ENCODE measurements at places on chromosomes 1 and 21.

DNA sequence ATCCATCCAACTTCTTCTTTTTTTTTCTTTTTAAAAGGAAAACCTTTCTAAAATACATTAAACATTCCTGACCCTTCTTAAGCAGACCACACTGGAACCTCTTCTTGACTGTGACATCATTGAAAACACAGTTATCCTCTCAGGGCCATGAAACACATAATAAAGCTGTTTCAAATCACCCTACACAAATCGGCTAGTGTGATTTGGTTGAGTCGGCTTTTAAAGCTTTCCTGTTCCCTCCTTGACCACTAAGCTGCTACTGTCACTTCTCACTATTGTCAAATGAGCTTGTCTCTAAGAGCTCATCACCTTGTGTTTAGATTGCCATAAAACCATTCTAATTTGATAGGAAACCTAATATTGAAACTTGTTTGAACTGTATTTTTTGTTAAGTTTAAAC is 5.9 kb downstream of the USP24 start:
- no peak for DNase-seq

DNA sequence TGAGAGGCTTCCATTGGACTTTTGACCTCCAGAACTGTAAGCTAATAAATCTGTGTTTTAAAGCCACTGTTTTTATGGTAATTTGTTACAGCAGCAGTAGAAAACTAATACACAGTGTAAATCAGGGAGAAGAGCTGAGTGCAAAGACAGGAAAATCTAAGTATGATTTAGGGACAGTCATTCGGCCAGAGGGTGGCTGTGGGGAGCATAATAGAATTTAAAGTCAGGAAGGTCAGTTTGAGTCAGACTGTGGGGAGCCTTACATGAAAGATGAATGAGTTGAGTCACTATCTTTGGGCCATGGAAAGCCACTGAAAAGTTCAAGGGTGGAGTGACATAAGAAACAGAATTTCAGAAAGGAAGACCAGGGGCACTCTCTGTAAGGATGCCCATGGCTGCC is 52.4 kb upstream of the SSX2IP start:
- no peak for DNase-seq

DNA sequence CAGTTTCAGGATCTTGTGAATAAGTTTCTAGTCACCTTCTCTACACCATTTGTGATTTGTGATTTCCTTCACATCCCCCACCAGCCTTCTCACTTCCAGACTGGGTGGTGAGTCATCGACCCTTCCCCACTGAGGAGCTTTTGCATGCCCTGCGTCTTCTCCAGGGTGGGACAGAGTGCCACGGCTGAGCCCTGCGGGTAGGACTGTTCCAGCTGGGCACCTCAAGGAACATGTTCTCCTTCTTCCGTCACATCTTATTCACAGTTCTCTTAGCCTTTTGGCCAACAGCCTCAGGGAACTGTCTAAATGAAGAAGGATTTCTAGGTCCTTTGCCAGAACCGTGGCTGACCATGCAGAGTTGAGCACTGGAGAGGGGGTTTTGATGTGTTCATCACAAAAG is 116.5 kb downstream of the TMEM53 start:
- no peak for DNase-seq

- DNase-seq = peak; percentile 65
Observed at GRCh38 chr1:93448983-93449804, 1.3 kb downstream of the FNBP1L start.

DNA sequence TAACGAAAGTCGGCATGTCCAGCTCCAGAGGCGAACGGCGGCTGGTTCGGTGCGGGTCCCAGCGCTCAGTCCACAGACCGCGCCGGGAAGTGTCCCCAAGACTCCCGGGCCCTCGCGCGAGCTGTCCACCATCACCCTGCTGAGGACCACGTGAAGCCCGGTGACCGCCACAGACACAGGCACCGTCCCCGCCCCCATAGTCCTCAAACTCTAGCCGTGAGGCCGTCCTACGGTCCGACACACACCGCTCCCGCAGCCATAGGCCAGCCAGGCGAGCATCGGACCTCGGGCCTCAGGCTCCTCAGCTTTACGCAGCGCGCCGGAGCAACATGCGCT is 535 bp downstream of the SETD4 start:
- DNase-seq = no peak

GRCh38 chr1:87004857-87005256 is 90.4 kb downstream of the HS2ST1 start:
- DNase-seq = no peak

Measured in left kidney (tissue), 8 donors.